Activated T-helper 1 cell treated with anti-CD3 and anti-CD28 coated beads, Interleukin-12 subunit alpha, Interleukin-12 subunit beta, Interleukin-2, Interleukin-4 antibody, amounts not matched to agents 30 ng/mL and 10 ng/mL and 1 ng/mL, durations not matched to agents 14 hours and 24 hours and 36 hours (primary cell): ENCODE measurements at places on chromosomes 5 and 9. TPM values are rescaled to one million over a fixed set of nuclear protein-coding genes. Genes with fewer than 3 reads are reported as not detected.
A peak's percentile ranks its signal among the peaks of the same experiment; 100 is the strongest.

The ADAMTS6 gene
- 0.86 and 1.3 TPM in 2 replicates for total RNA-seq

The SIT1 gene
- total RNA-seq, result 86.6 and 90.5 TPM in 2 replicates

The TOR4A gene
- 11.6 and 11.7 TPM in 2 replicates for total RNA-seq

- H3K27ac ChIP-seq, result peak overlapping the region; percentile 77
- H3K36me3 ChIP-seq, result no peaks in the 10 kb centered on the region
Observed at GRCh38 chr5:108747111-108747773, 455 bp upstream of the FER start.

GRCh38 chr9:70006306-70006705 lies 37.3 kb upstream of the MAMDC2 start:
- no peaks in the 10 kb centered on the region for H3K4me1 ChIP-seq
- no peak overlapping the region for H3K27ac ChIP-seq
- H3K27me3 ChIP-seq, result peaks cover 8% of the 10 kb centered on the region
- no peak overlapping the region for H3K4me3 ChIP-seq

DNA sequence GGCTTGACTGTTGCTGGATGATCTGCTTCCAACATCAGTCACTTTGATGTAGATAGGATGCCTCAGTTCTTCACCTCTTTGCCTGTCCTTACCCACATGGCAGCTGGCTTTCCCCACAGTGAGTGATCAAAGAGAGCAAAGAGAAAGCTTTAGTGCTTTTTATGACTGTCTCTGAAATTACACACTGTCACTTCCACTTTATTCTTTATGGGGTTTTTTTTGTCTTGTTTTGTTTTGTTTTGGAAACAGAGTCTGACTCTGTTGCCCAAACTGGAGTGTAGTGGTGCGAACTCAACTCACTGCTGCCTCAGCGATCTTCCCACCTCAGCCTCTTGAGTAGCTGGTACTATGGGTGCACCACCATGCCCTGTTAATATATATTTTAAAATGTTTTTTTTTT lies 32.4 kb upstream of the C5orf24 start:
- no peaks in the 10 kb centered on the region for H3K27me3 ChIP-seq
- peaks cover 9% of the 10 kb centered on the region for H3K4me1 ChIP-seq
- H3K27ac ChIP-seq, result peak overlapping the region; percentile 77
- peaks cover 33% of the 10 kb centered on the region for H3K36me3 ChIP-seq
- H3K4me3 ChIP-seq, result no peak overlapping the region

- no peaks in the 10 kb centered on the region for H3K27me3 ChIP-seq
- no peak for DNase-seq
- peaks cover 1% of the 10 kb centered on the region for H3K36me3 ChIP-seq
- H3K27ac ChIP-seq, result no peak overlapping the region
- H3K4me3 ChIP-seq, result no peak overlapping the region
- peaks cover 21% of the 10 kb centered on the region for H3K4me1 ChIP-seq
Observed at GRCh38 chr9:70551396-70551795, 136.9 kb upstream of the KLF9 start.

DNA sequence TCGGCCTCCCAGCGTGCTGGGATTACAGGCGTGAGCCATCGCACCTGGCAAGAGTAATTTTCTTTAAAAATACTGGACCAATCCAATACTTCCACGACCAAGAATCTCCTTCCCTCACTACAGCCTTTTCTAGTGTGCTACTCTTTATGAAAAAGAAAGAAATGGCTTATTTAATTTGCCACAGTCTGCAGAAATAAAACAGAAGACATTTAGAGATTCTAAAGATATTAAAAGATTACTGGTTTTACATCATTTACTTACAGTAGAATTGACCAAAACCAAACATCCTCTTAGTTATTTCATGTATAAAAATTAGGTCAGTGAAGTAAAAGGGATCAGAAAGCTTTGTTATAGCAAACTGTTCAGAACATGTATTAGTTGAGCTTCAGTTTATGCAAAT lies 679.6 kb downstream of the MAT2B start:
- H3K4me1 ChIP-seq, result no peaks in the 10 kb centered on the region
- no peaks in the 10 kb centered on the region for H3K27me3 ChIP-seq
- no peak overlapping the region for H3K27ac ChIP-seq
- H3K4me3 ChIP-seq, result no peak overlapping the region
